ENCODE measurements at places on chromosomes 3 and 15. TPM values are rescaled to one million over a fixed set of nuclear protein-coding genes. Genes with fewer than 3 reads are reported as not detected.

EBLN2 gene
- 4.4 TPM for total RNA-seq

PDCD10 gene
- 76.1 TPM for total RNA-seq

C2CD4A gene
- not detected for total RNA-seq

PCOLCE2 gene
- total RNA-seq, result 3.5 TPM

C3orf22 gene
- total RNA-seq, result not detected

SUCNR1 gene
- total RNA-seq, result not detected

TCTA gene
- 17.3 TPM for total RNA-seq

SEMA6D gene
- total RNA-seq, result 0.35 TPM

FGF7 gene
- total RNA-seq, result 0.50 TPM

ELL3 gene
- total RNA-seq, result 1.2 TPM

Measured in mammary epithelial cell (primary cell).